Activated T-helper 1 cell treated with anti-CD3 and anti-CD28 coated beads, Interleukin-2, amount 50 U/mL, for 16 hours (primary cell): ENCODE measurements at places on chromosomes 12 and 14.

DNA sequence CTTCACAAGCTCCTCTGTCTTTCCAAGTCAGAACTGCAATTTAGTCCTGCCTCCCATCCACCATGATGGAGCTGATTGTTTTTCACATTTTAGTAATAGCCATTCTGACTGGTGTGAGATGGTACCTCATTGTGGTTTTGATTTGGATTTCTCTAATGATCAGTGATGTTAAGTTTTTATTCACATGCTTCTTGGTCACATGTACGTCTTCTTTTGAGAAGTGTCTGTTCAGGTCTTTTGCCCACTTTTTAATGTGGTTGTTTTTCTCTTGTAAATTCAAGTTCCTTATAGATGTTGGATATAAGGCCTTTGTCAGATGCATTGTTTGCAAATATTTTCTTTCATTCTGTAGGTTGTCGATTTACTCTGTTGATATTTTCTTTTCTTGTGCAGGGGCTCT is 4.1 kb upstream of the TAS2R14 start:
- DNase-seq, result no peak

DNA sequence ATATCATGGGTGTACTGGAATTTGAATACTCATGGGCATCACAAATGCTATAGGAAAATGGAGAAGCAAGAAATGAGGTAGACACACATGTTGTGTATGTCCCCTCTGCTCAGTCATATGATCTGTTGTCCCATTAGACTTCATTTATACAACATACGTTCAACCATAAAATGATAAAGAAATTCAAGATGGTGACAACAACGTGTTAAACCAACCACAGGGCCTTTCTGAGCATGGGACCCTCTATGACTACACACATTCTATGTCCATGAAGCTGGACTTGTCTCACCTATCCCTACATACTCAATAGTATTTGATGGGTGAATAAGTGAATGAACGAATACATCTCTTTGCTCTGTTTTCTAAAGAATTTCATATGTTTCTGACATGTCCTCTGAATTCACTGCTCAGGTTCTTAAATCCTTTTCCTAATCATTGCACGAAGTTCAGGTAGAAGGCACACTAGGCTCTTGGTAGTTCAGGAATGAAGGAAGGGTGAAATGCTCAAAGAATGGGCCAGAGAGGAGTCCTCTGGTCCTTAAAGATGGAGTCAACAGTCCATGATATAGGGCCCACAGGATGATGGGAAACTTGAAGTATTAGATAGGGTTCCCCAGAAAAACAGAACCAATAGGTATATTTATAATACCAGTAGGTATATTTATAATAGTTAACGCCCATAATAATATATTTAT is 105.7 kb upstream of the PPM1H start:
- no peak for DNase-seq

DNA sequence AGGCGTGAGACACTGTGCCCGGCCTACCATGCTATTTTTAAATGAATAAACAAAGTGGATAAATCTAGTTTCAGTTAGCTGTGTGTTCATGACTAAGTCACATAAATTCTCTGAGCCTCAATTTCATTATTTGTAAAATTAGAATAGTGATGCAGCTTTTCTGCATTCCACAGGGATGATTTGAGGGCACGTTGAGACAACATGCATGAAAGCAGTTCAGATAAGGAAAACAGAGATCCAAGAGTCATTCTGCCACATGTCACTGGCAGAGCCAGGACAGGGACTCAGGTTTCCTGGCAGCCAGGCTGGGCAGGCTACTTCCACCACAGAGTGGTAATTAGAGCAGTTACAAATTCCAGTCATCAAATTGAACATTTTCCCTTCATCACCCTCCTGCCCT is 2.9 kb upstream of the PPP4R4 start:
- no peak for DNase-seq

DNA sequence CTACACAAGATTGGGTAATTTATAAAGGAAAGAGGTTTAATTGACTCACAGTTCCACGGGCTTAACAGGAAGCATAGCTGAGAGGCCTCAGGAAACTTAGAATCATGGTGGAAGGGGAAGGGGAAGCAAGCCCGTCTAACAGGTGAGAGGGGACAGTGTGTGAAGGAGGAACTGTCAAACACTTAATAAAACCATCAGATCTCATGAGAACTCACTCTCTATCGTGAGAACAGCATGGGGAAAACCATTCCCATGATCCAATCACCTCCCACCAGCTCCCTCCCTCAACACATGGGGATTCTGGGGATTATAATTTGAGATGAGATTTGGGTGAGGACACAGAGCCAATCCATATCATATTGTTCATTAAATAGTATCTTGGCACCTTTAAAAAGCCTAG is 56.1 kb downstream of the EPS8 start:
- DNase-seq, result no peak

GRCh38 chr14:102991376-102991775 is 66.0 kb downstream of the CDC42BPB start:
- DNase-seq, result no peak

GRCh38 chr14:63078569-63078968 is 33.3 kb upstream of the KCNH5 start:
- no peak for DNase-seq

DNA sequence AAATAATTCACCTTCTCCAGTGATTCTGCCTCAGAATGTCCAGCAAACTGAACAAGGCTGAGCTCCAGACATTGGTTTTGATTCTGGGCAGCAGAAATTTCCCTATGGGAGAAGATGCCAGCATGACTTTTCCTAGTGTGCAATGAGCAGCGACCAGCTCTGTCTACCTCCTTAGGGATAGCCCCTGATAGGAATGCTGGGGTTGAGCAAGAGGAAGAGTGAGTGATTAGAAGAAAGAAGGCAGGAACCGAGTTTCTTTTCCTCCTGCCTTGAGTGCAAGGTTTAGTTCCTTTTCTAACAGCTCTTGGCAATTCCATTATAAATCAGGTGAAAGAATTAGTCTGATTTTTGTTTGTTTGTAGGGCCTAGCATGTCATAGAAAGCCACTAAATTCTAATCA is 379.0 kb downstream of the DAD1 start:
- DNase-seq, result no peak

DNA sequence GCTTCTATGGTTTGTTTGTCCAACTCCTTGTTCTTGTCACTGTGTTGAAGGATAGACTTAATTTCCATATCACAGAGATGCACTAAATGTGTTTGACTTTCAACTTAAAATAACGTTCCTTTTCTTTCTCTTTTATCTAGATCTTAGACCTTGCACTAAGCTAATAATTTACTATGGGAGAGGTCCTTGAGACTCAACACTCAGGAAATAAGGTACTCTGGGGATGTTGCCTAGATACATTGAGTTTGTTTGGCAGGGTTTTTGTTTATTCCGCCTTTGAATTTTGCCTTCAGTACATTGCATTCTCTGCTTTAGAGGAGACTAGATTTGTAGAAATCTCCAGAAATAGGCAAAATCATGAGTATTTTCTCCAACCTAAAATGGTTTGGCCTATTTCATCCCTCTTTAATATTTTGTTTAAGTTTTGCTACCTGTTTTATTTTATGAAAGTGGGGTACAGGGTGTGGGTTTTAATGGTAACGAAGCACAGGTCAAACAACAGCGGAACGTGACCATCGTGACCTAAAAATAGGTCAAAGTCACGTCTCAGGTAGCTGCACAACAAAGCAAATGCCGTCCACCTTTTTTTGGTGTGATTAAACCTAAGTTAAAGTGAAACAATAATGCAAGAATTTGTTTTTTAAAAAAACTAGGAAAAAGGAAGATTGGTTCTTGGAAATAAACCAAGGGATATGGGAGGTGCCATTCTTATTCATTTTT is 115.3 kb upstream of the CPSF6 start:
- no peak for DNase-seq

GRCh38 chr14:33563191-33563900 is 387.5 kb downstream of the EGLN3 start:
- no peak for DNase-seq

DNA sequence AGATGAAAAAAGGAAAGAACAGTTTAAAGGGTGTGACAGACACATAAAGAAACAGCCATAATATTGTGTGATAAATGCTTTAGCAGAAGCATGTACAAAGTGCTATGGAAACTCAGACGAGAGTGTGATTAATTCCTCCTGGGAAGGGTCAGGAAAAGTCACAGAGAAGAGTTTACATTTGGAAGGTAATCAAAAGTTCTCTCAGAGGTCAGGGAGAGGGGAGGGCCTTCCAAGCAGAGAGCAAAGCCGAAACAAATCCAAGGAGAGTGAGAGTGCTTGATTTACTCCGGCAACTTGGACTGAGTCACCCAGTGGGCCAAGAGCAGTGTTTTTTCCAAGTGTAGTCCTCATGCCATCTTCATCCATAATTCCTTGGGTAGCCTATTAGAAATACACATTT is 108.3 kb downstream of the IGF1 start:
- DNase-seq, result no peak

GRCh38 chr14:105855246-105855892 is 329.0 kb downstream of the TMEM121 start:
- no peak for DNase-seq

DNA sequence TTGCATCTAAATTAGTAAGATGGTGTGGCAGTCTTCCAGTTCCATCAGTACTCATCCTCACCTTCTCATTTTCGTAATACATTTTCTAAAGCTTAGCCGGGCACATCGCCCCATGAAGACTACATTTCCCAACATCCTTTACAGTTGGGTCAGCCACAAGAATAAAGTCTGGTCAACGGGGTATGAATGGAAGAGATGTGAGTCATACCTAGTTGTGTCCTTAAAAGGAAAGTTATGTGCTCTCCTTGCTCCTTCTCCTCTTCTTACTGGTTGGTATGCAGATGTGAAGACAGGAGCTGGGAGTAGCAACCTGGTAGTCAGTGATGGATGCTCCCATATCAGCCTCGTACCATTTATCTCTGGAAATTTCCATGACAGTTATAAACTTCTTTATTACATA is 35.9 kb upstream of the EGLN3 start:
- no peak for DNase-seq

DNA sequence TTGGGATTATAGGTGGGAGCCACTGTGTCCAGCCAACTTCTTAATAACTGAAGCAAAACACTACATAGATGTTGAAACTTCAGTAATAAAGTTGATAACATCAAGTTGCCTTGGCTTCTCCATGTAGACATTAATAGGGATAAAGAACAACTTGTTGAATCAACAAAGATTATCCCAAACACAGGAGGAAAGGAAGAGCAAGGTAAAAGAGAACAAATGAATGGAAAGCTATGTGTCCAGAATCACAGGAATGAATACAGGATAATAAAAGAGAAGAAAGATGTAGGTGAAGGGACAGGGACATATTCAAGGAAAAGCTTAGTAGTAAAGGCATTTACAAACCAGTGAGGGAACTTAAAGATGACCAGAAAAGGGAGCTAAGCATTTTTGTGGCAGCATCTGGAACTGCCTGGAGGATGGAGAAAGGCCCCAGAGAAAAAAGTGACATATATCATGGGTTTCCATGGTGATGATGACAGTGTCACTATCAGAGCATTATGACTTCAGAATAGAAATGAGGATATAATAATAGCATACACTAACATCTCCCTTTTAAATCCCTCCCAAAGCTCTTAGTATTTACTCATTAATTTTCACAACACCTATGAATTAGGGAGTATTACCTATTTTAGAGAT is 24.0 kb upstream of the MDM1 start:
- DNase-seq, result no peak

- DNase-seq, result no peak
Measured at GRCh38 chr12:104371043-104371870, 67.7 kb downstream of the EID3 start.

DNA sequence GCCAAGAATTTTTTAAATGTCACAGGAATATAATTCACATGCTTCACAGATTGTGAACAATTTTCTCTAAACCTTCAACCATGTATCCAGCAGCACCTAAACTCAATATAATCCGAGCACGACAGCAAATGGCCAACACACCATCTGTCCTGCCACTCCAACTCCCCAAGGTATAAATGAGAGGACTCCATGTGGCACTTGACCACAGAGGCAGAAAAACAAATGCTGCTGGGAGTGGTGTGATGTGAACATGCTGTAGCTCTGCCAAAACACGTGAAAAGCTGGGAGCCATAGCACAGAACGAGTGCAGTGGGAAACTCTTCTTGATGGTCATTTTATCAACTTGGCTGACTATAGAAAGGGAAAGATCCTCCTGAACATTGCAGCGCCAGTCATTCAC is 70.9 kb downstream of the LLPH start:
- no peak for DNase-seq

DNA sequence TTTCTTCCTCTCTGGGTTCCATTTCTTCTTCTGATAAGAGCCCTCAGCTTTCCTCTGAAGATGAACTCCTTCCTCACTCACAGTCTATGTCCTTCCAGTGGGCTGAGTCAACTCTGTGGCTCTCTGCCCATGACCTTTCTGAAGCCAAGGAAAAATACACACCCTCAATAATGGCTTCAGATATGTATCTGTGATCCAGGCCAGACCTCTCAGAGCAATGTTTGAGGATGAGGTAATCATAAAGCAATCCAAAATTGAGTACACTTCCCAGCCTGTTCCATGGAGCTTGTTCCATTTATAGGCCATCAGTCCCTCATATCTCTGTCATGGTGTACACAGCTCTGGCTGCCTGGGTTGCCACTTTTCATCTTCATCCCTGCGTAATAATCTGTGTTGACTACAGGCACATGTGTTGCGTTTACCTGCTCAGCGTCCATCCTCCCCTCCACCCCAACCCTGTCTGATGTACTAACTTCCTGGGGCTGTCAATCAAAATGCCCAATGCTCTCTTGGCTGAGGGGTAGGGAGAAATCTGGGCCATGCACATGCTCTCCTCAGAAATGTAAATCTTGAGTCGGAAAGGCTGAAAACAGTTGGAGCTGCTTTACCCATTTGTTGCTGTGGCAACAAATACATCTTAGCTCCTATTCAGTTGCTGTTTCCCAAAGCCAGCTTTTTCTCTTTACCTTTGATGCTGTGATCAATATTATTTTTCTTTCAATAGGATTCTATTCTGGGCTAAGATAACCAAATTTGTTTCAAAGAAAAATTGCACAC is 377.8 kb upstream of the TMEM132C start:
- DNase-seq, result no peak

DNA sequence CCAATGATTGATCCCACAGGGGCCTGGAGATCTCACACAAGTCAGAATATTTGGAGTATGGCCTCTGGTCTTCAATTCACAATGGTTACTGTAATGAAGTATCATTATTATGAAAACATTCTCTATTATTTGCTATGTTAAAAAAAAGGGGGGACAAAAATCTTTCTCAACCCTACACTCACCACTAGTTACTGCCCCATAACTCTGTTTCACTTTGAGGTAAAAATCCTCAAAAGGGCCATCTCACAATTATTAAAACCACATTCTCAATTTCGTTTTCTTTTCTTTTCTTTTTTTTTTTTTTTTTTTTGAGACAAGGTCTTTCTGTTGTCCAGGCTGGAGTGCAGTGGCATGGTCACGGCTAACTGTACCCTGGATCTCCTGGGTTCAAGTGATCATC is 59.6 kb upstream of the KCNC2 start:
- no peak for DNase-seq

DNA sequence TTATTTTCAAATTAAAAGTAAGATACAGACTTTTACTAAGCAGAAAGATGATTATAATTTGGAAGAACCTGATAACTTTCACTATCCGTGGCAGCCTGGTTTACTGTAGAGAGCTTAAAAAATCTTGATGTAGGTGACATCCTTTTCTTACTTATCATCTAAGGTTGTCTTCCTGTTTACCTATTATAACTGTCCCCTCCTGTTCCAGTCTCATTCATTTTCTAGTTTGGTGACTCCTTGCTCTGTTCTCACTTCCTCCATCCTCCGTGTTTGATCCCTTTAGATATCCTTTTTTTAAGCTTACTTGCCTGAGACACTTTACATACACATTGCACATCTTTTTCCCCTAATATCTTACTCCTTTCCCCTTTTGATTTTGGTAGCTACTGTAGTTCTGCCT is 27.5 kb downstream of the CCDC91 start:
- DNase-seq, result no peak

- no peak for DNase-seq
Measured at GRCh38 chr12:128586451-128587029, 237.2 kb downstream of the SLC15A4 start.
